ENCODE measurements at places on chromosomes 3 and 15.

- no peak for DNase-seq
Observed at GRCh38 chr3:46196261-46196957, 11.7 kb downstream of the CCR1 start.

- no peak for DNase-seq
Observed at GRCh38 chr3:147513785-147514184, 104.6 kb downstream of the ZIC1 start.

- no peak for DNase-seq
Observed at GRCh38 chr15:34160735-34161134, 49.2 kb downstream of the KATNBL1 start.

DNA sequence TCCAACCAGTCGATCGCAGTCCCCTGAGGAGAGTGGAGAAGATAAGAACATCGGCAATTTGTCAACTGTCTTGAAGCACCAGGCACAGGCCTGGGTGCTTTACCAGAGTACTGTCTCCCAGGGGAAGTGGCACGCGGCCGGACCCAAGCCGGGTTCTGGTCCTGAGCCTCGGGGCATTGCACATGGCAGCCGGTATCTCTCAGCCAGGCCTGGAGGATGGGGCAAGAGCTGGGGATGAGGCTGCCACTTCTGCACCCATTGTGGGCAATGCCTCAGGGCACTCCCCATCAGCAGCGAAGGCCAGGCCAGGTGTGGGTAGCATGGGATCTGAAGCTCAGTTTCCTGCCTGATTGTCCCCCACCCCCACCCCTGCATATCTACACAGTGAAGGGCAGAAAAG, 77.5 kb downstream of the ADCY5 start:
- no peak for DNase-seq

- no peak for DNase-seq
Observed at GRCh38 chr15:31732726-31733125, 297.6 kb upstream of the CHRNA7 start.

- no peak for DNase-seq
Observed at GRCh38 chr15:59587085-59587826, 24.3 kb upstream of the GCNT3 start.

DNA sequence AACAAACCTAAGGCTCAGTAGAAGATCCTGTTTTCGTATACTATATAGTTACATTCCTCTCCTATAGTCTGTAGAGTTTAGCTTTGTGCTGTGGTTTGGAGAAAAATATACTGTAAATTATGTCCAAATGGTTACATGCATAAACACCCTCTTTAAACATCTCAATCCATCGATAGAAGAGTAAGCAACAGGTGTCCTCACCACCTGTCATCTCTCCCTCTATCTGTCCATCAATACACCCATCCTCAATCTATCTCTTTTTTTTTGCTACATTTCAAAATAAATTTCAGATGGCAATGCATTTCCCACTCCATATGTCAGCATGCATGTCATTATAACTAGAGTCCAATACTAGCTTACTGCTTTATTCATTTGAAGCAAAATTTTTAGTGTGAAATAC, 21.0 kb upstream of the GABRG3 start:
- DNase-seq: no peak

DNA sequence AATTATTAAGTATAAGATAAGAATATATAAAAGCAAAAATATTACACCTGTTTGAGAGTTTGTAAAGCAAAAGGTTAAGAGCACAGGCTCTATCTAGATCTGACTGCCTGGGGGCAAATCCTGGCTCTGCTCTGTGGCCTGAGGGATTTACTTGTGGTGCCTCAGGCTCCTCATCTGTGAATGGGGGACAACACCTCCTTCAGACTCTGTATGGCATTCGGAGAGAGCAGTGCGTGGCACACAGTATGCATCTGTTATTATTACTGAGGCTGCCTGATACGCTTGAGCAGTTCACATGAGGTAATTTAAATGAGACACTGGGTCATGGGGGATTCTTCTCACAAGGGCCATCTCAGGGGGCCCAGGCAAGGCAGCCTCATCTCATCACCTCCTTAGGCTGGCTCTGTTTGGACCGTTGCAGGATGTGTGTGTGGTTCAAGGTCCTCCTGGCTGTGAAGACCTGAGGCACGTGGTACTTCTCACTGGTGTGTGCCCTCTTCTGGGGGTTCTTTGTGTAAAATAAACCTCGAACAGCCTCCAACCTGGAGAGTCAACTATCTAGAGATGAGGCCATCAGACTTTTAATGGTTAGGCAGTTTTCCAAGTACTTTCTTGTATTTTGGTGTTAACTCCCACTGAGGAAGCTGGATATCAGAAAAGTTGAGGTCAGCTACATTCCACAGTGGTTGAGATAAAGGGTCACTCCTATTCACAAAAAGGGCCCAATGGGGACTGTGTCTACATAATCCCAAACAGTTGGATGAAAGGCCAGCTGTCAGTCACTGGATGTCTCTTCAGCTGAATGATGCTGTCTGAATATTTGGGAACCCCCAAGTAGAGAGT, 9.0 kb downstream of the GNB5 start:
- DNase-seq: no peak

DNA sequence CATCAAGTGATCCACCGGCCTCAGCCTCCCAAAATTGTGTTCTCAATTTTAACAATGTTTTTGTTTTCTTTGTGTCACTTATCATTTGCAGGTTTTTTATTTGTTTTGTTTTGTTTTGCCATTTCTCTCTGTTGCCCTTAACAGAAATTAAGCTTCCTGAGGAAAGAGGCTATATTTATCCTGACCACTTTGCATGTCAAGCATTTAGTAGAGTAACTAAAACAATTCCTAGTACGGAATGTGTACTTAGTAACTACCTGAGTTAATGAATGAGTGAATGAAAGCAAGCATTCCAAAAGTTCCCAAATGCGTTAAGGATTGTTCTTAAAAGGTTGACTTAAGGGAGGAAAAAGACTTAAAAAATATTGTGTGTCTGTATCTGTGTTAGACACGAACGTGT, 193.1 kb downstream of the GBE1 start:
- DNase-seq: no peak

DNA sequence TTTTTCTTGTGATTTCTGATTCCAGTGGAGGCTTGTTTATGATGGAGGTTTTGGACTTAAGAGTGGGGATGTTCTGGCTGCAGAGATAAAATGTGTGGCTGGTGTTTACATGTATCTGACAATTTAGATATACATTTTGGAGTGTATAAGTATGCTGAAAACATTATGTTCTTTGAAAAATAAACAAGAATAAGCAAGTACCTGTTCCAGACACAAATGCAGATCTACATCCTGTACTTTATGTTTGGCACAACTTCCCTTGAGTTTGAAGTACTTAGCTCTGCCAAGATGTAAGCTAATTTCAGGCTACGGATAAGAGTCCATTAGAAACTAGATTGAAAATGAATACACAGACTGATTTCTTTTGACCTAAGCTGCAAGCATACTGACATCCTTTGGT, 277.2 kb downstream of the CHST2 start:
- DNase-seq: no peak

- no peak for DNase-seq
Observed at GRCh38 chr3:109430911-109431563, 93.7 kb upstream of the DPPA4 start.

DNA sequence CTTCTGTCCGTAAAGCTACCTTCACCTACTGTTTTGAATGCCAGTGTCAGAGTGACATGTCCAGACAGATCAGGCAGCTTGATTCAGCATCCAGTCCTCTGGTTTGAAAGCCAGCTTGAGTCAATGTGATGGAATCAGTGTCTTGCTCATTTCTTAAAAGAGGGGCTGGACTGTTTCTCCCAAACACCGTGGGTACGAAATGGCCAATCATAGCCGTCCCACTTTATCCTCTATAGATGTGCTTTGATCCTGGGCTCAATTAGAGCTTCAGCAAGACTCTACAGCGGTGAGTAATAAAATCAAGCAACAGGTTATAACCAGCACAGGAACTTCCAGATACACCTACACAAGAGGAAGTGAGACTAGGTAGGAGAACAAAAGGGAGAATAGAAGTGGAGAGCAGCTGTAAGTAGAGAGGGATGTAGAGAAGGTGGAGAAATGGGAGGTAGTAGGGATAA, 17.0 kb upstream of the OR5K1 start:
- DNase-seq: no peak

DNA sequence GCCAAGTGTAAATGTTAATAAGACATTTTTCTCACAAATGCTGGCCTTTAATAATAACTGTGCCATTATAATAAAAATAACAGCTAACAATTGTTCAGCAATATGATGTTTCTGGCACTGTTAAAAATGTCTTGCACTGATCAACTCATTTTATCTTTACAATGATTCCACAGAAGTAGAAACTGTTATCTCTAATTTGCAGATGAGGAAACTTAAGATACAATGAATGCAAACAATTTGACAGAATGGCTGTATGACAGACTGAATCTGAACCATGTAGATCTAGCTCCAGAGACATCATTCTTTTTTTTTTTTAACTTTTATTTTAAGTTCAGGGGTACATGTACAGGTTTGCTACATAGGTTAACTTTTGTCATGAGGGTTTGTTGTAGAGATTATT, 755.0 kb downstream of the TBL1XR1 start:
- no peak for DNase-seq

GRCh38 chr3:86967062-86967461, 23.9 kb downstream of the VGLL3 start:
- no peak for DNase-seq

DNA sequence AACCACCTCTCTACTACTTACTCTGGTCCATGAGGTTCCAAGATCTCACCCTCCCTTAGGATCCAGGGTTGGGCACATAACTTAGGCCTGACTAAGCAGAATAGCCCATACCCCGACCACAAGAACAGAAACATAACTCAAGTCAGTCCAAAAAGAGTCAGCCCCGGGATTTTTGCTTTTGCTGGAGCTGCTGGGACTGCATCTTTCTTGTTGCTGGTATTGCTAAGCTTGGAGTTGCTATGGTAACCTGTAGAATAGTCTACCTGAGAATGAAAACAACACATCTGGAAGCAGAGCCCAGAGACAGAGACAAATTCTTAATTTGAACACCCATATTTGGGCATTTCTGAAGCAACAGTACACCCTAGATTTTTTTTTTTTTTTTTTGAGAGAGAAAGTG, 6.5 kb downstream of the RUBCN start:
- DNase-seq: no peak

- DNase-seq: no peak
Observed at GRCh38 chr3:63096248-63097058, 181.7 kb upstream of the SYNPR start.

GRCh38 chr15:70127288-70127746, 29.6 kb upstream of the TLE3 start:
- no peak for DNase-seq

DNA sequence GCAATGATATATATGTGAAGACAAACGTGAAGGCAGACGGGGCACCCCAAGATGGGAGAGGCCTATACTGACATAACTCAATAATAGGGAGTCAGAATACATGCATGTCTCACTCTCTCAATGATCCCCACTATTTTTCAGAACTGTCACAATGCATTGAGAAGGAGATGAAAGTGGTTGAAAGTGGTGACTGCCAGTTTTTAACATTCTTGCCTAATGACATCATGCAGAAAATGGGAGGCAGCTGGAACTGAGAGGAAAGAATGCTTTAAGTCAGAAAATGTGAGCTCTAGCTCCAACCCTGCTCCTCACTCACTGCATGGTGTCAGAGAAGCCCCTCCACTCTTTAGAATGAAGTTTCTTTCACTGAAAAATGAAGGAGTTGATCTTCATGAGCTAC, 55.3 kb upstream of the P2RY1 start:
- DNase-seq: no peak

GRCh38 chr3:45968149-45968548, 24.9 kb downstream of the CXCR6 start:
- DNase-seq: no peak

DNA sequence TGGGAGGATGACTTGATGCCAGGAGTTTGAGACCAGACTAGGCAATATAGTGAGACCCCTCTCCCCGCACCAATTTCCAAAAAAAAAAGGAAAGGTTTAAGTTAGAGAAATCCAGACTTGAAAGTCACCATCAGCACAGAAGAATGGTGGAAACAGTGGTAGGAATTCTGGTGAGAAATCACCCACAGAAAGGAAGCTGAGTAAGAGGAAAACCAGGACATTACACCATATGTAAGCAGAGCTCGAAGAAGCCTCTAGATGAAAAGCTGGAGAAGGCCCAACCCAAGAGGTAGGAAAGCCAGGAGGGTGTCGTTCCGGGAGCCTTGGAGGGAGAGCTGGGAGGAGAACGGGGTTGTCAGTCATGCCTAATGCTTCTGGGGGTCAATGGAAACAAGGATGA, 40.5 kb downstream of the RASGRP1 start:
- DNase-seq: no peak

- no peak for DNase-seq
Observed at GRCh38 chr15:68080334-68080733, 26.2 kb downstream of the PIAS1 start.

DNA sequence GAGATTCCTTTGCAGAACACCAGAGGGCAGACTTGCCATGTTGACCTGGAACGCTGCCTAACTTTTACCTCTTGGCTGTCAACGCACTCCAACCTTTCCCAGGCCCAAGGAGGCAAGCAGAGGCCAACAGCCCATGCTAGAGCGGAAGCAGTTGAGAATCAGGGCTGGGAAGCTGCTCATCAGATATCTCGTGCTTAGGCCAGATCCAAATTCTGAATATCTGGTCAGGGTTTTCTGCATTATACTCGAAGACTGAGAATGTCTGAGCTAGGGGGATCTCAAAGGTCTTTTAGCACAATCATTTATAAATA, 2.5 kb downstream of the XIRP1 start:
- no peak for DNase-seq

- DNase-seq: no peak
Observed at GRCh38 chr15:65375871-65376607, 1.8 kb downstream of the IGDCC3 start.

- peak; percentile 26 for DNase-seq
Observed at GRCh38 chr3:126083511-126083912, 412 bp downstream of the SLC41A3 start.

GRCh38 chr3:11306817-11307589, 34.8 kb downstream of the ATG7 start:
- no peak for DNase-seq

GRCh38 chr15:95822961-95823360, 507.5 kb upstream of the NR2F2 start:
- DNase-seq: no peak

GRCh38 chr3:122415762-122416654, at the start of gene WDR5B:
Gene WDR5B (minus strand): TSS chr3:122416062. CDS start chr3:122415528, 534 bp downstream.
- DNase-seq: peak; percentile 97

- no peak for DNase-seq
Observed at GRCh38 chr3:14146381-14147065, 21.7 kb downstream of the TMEM43 start.
